ENCODE measurements at places on chromosomes 4 and X. TPM values are rescaled to one million over a fixed set of nuclear protein-coding genes. Genes with fewer than 3 reads are reported as not detected.

CCDC149 gene
- 11.0 TPM for total RNA-seq

MAGEA11 gene
- not detected for total RNA-seq

TMEM31 gene
- total RNA-seq = not detected

GPR34 gene
- not detected for total RNA-seq

ALPK1 gene
- 50.2 TPM for total RNA-seq

ARR3 gene
- not detected for total RNA-seq

TMPRSS11F gene
- total RNA-seq = not detected

TCP11X2 gene
- total RNA-seq = not detected

CITED1 gene
- total RNA-seq = 0.17 TPM

MAGEB17 gene
- not detected for total RNA-seq

SULT1E1 gene
- not detected for total RNA-seq

CYTL1 gene
- total RNA-seq = 0.17 TPM

MAPK10 gene
- total RNA-seq = 8.0 TPM

ARFIP1 gene
- total RNA-seq = 42.4 TPM

REELD1 gene
- not detected for total RNA-seq

PAGE5 gene
- 0.66 TPM for total RNA-seq

CCKAR gene
- total RNA-seq = under 0.01 TPM
